ENCODE measurements at places on chromosomes 5 and 9. TPM values are rescaled to one million over a fixed set of nuclear protein-coding genes. Genes with fewer than 3 reads are reported as not detected.

GRCh38 chr5:53013857-53014256, 24.7 kb downstream of the ITGA2 start:
- DNase-seq = no peak
- peaks cover 11% of the 10 kb centered on the region for H3K36me3 ChIP-seq
- no peak overlapping the region for H3K4me3 ChIP-seq

DNA sequence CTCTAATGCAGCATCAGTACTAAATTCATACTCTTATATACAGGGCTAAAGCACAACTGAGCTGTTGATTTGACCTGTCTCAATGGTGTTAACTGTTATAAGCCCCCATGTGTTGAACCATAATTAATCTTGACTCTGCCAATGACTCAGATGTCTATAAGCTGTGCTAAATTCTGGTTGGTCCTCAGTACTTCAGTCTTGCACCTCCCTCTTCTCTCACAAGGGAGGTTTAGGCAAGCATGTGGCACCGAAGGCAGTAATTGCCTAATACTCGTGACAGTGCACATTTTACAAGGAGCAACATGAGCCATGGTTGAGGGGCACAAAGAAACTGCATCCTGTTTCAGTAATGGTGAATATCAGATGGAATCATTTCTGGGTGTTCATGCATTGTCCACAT, 255.9 kb downstream of the TRPM3 start:
- no peak overlapping the region for H3K27ac ChIP-seq
- H3K4me3 ChIP-seq = no peak overlapping the region
- no peaks in the 10 kb centered on the region for H3K36me3 ChIP-seq

- DNase-seq = peak; percentile 74
- H3K4me3 ChIP-seq = no peak overlapping the region
- H3K27ac ChIP-seq = peak overlapping the region; percentile 44
- H3K4me1 ChIP-seq = peaks cover 42% of the 10 kb centered on the region
- peaks cover 6% of the 10 kb centered on the region for H3K27me3 ChIP-seq
Observed at GRCh38 chr9:27726244-27727081, 153.2 kb upstream of the C9orf72 start.

DNA sequence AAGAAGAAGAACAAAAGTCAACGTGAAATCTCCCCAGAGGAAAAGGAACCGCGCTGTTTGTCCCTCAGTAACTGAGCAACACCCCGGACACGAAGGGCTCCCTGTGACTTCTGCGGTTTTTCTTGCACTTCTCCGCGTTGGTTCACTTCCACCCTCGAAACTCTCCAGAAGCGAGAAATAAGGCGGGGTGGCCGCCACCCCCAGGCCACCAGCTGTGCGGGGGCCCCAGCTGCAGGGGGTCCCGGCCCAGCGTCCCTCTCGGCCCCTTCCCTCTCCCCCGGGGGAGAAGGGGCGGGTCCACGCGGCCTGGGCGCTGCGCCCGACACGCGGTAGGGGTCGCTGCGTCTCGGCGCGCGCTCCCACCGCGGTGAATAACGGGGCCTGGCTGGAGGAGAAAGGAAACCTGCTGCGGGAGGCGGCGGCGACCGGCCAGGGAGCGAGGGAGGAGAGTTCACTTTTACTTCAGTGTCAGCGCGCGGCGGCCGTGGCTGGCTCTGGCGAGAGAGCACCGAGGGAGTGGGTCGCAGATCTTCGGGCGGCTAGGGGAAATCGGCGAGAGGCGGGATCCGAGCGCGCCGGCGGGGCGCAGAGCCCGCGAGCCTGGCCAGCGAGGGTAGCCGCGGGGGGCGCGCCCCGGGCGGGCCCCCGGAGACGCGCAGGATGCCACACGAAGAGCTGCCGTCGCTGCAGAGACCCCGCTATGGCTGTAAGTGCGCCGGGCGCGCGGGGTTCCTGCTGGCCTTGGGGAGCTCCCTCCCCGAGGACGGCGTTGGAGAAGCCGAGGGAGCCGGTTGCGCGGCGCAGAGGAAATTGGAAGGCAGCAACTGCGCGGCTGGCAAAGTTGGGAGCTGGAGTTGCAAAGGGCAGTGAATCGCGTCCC, at the start of gene IQGAP2:
Gene IQGAP2, plus strand, starts transcription at position 400 of the 880 bp plus-strand sequence. Its CDS starts 261 bp downstream, at position 661.
- H3K4me3 ChIP-seq = peak within 1 kb of the TSS; percentile 90
- H3K4me1 ChIP-seq = no peaks in the 10 kb centered on the region
- peak within 1 kb of the TSS; percentile 97 for H3K27ac ChIP-seq
- peak; percentile 77 for DNase-seq
- H3K27me3 ChIP-seq = peaks cover 28% of the 10 kb centered on the region

GRCh38 chr9:89149726-89150125, 28.9 kb downstream of the SHC3 start:
- H3K4me1 ChIP-seq = peaks cover 2% of the 10 kb centered on the region
- no peak overlapping the region for H3K27ac ChIP-seq
- no peak for DNase-seq
- H3K4me3 ChIP-seq = no peak overlapping the region
- peaks cover 2% of the 10 kb centered on the region for H3K36me3 ChIP-seq

DNA sequence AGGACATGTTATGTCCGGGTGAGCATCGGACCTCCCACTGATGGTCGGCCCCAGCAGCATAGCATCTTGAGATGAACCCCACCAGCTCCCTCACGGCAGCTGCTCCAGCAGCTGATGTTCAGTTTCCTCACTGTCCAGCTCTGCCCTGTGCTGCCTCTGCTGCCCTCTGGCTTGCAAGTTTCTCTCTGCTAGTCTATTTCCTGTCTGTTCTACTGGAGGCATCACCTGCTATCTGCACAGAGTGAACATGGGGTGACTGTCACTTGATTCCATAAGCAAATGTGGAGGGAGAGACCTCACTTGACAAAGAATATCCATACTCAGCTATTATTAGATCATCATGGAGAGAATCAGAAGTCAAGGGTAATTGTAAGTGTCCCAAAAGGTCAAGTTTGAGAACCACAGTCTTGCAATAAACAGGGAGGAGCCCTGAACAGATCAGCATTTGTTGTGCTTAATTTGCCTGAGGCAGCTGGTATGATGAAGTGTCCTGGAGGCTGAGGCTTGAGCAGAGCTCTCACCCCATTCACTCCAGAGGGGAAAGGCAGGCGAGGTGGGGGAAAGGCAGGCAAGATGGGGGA, 702.8 kb downstream of the SEMA5A start:
- no peaks in the 10 kb centered on the region for H3K27me3 ChIP-seq
- H3K36me3 ChIP-seq = peaks cover 17% of the 10 kb centered on the region
- DNase-seq = no peak
- H3K4me3 ChIP-seq = peak overlapping the region; percentile 52
- peak overlapping the region; percentile 98 for H3K27ac ChIP-seq

DNA sequence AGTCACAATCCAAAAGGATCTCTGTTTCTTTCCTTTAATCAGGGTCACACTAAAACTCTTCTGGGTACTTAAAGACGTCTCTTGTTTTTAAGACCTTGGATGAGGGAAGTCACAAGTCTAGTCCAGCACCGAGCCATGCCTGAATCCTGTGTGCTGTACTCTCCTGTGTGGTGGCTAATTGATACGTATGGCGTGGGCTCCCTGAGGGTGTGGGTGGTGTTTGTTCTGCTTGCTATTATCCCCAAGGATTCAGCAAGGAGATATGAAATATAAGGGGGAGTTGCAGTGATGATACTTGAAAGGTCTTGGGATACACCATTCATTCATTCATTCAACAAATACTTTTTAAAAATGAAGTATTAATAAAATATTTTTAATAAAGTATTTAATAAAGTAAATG, 128.3 kb downstream of the ARHGEF28 start:
- DNase-seq = no peak
- H3K4me3 ChIP-seq = no peak overlapping the region
- no peaks in the 10 kb centered on the region for H3K36me3 ChIP-seq
- H3K4me1 ChIP-seq = no peaks in the 10 kb centered on the region
- H3K27ac ChIP-seq = peak overlapping the region; percentile 31
- H3K27me3 ChIP-seq = no peaks in the 10 kb centered on the region

- H3K27ac ChIP-seq = peak overlapping the region; percentile 47
- H3K4me1 ChIP-seq = peaks cover 26% of the 10 kb centered on the region
- H3K36me3 ChIP-seq = peaks cover 4% of the 10 kb centered on the region
- H3K27me3 ChIP-seq = no peaks in the 10 kb centered on the region
Observed at GRCh38 chr5:160044967-160045366, 36.0 kb downstream of the TTC1 start.

GRCh38 chr5:65015767-65016166, 247.0 kb downstream of the CWC27 start:
- H3K4me1 ChIP-seq = peaks cover 31% of the 10 kb centered on the region
- no peak overlapping the region for H3K4me3 ChIP-seq
- H3K27ac ChIP-seq = peak overlapping the region; percentile 8
- no peaks in the 10 kb centered on the region for H3K36me3 ChIP-seq

DNA sequence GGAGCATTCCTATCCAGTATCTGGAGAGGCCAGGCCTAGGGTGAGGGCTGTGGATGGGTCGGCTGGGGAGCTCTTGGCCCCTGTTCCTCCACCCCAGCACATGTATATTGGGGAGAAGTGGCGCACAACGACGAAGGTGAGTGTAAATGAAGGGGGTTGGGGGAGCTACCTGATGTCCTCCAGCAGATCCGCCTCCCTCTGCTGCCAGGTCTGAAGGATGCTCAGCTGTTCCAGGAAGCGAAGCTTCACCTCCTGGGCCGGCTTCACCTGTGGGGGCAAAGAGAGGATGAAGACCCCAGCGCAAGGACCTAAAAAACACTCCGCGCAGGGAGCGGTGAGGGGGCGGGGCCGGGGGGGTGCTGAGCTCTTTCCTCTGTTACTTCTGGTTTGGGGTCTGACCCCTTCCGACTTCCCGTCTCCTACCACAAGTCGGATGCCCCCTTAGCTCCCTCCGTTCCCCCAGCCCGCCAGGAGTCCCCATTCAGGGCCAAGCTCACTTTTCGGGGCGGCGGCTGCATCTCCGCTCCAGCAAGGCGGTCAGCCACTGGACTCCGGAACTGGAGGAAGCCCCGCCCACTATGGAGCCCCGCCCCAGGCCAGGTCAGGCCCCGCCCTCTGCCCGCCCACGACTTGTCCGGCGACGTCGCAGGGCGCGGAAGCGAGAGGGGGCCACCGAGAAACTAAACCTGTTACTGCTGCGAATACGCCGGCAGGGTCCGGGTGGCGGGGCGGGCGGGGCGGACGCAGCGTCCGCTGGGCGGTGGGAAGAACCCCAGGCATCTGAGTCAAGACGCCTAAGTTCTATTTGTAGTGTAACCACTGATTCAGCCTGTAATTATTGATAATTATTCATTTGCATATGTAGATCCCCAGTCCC, at the start of gene FCHSD1:
Gene FCHSD1, minus strand, starts transcription at position 568 of the 877 bp plus-strand sequence. Its CDS starts 50 bp downstream, at position 518.
- H3K27ac ChIP-seq = peak within 1 kb of the TSS; percentile 76
- H3K4me1 ChIP-seq = peaks cover 10% of the 10 kb centered on the region
- H3K4me3 ChIP-seq = peak within 1 kb of the TSS; percentile 96
- peaks cover 5% of the 10 kb centered on the region for H3K36me3 ChIP-seq

GRCh38 chr5:180787711-180788431, 14.7 kb downstream of the MGAT1 start:
- H3K4me3 ChIP-seq = no peak overlapping the region
- no peaks in the 10 kb centered on the region for H3K27me3 ChIP-seq
- DNase-seq = no peak

- DNase-seq = no peak
- H3K27me3 ChIP-seq = no peaks in the 10 kb centered on the region
- no peak overlapping the region for H3K4me3 ChIP-seq
- peaks cover 5% of the 10 kb centered on the region for H3K36me3 ChIP-seq
- H3K27ac ChIP-seq = no peak overlapping the region
Observed at GRCh38 chr5:63011158-63011557, 432.5 kb downstream of the LRRC70 start.

Gene KCNT1
- not detected for total RNA-seq

Gene SSNA1
- total RNA-seq = 66.4 TPM

Gene ERBIN
- total RNA-seq = 52.2 TPM

Gene IFNA13
- total RNA-seq = not detected
